ENCODE measurements at places on chromosomes 5 and 9.

DNA sequence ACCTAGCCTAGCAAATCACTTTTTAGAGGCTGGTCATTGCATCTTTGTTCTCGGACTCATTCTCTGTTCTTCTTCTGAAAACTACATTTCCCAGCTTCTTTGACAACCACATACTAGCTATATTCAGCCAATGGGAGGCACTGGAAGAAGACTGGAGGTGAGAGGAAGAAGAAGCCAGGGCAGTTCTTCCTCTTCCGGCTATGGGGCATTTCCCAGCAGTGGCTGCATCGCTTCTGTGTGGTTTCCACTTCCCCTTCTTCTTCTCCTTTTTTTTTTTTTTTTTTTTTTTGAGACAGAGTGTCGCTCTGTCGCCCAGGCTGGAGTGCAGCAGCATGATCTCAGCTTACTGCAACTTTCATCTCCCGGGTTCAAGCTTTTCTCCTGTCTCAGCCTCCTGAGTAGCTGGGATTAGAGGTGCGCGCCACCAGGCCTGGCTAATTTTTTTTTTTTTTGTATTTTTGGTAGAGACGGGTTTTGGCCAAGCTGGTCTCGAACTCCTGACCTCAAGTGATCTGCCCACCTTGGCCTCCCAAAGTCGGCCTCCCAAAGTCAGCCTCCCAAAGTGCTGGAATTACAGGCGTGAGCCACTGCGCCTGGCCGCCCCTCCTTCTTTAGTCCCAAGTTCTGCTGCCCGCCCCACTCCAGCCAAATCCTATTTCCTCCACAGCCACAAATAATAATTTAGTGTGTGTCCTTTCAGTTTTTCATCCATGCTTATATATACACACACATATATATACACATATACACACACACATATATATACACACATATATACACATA is 6.9 kb upstream of the UBAP1 start:
- peak; percentile 73 for DNase-seq

GRCh38 chr9:131679261-131680020 is 60.4 kb downstream of the RAPGEF1 start:
- no peak for DNase-seq

DNA sequence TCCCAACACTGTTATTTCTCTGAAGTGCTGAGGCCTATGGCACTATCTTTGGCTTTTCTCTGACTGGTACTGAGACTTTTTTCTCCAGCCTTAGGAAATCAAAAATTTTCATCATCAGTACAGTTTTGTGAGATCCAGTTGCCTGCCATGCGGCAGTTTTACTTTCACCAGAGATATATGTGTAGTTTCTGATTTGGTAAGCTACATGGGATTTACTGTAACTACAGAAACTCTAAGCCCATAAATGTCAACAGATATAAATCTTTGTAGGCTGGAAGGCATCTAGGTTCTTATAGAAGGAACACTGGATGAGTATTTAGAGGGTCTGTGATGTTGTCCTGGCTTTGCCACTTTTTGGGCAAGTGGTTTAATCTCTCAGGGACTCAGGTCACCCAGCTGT is 69.0 kb downstream of the DOCK2 start:
- DNase-seq = no peak

GRCh38 chr9:126412905-126413304 is 86.3 kb downstream of the MVB12B start:
- no peak for DNase-seq

GRCh38 chr5:178394074-178394473 is 161.5 kb upstream of the PHYKPL start:
- DNase-seq = no peak

DNA sequence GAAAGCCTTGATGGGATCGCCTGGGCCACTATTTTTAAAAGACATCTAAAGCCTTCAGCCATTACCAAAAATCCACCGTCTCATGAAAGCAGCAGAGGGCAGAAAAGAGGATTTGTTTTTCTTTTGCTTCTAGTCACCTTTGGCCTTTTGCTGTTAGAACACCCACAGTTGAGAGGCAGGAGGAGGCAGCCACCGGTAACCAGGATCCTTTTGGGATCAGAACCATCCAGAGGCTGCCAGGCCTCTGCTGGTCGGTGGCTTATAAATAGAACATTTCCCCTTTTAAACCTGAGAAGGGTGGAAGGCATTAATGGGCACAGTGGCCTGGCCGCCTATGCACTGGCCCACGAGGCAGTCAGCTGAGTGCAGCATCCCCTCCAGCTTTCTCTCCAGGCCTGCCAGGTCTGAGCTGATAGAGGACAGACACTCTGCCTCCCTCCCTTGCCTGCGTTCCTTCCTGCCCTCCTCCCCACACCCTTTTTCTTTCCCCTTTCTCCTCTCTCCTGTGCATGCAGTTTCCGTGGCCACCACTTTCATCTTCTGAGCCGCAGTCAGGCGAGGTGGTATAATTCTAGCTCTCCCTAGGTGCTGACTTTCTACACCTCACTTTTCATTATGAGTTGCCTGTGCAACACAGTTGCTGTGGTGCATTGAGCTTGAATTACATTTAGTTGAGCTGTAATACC is 253.4 kb downstream of the ARHGAP26 start:
- DNase-seq = peak; percentile 81

DNA sequence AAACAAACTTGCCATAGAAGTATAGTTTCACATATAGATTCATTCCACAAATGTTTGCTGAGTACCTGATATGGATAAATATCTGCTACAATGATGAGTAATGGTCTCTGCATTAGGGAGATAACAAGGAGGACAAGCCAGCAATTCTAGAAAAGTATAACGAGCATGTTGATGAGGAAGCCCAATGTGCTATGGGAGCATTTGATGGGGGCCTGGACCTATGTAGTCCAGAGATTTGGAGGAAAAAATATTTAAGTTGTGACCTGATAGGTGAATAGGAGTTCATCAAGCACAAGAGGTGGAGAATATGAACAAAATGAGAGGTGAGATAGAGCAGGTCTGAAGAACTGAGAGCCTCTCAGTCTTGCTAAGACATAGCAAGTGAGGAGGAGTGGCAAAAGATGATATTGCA is 14.4 kb upstream of the TMEM245 start:
- DNase-seq = no peak

GRCh38 chr5:178525906-178526732 is 64.1 kb downstream of the COL23A1 start:
- no peak for DNase-seq

- no peak for DNase-seq
These were observed 35.8 kb downstream of the HACD4 start for GRCh38 chr9:20995616-20996015.

- no peak for DNase-seq
These were observed 1024.8 kb downstream of the TLE1 start for GRCh38 chr9:80664327-80665210.

- no peak for DNase-seq
These were observed 18.6 kb upstream of the GLRX start for GRCh38 chr5:95840956-95841705.

- no peak for DNase-seq
These were observed 215.9 kb upstream of the DMRT1 start for GRCh38 chr9:625613-626012.

DNA sequence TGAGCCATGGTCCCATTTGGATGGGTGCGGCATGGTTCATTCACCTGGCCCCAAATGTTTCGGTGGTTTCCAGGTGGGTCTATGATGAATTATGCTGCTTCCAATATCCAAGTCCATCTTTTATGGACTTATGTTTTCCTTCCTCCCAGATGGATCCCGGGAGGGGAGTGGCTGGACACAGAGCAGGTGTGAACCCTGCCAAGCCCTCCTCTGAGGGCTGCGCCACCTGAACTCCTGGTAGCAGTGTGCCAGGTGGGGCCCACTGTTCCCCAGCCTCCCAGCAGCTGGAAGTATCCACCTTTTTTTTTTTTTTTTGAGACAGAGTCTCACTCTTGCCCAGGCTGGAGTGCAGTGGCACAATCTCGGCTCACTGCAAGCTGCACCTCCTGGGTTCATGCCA is 42.9 kb downstream of the WNK2 start:
- DNase-seq = no peak

- DNase-seq = no peak
These were observed 41.9 kb upstream of the CFAP157 start for GRCh38 chr9:127664678-127665507.

DNA sequence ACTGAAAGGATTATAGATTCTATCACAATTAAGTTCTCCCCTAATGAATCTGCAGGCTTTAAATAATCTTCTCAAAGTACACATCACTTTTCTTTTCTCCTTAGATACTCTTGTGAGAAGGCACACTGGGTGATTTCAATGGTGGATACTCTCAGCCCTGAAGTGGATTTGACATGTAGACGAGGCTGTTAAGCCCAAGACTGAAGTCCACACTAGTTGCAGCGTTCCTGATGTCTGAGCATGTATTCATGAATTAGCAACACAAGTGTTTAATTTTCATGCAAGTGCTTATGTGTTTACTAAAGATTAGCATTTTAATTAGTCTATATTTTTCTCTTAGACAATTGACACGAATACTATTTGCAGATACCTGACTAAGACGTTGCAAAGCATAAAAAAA is 218.9 kb downstream of the TMEM161B start:
- DNase-seq = no peak

GRCh38 chr9:94611638-94612068 is 18.0 kb upstream of the FBP2 start:
- DNase-seq = peak; percentile 90

DNA sequence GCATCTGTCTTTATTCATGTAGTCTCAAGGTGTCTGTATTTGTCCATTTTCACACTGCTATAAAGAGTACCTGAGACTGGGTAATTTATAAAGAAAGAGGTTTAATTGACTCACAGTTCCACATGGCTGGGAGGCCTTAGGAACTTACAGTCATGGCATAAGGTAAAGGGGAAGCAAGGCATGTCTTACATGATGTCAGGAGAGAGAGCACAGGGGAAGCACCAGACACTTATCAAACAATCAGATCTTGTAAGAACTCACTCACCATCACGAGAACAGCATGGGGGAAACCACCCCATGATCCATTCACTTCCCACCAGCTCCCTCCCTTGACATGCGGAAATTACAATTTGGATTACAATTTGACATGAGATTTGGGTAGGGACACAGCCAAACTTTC is 44.2 kb downstream of the NLN start:
- peak; percentile 13 for DNase-seq

- DNase-seq = peak; percentile 69
These were observed 100.2 kb downstream of the PIK3R1 start for GRCh38 chr5:68315679-68316271.

GRCh38 chr5:95130941-95131340 is 154.0 kb downstream of the MCTP1 start:
- no peak for DNase-seq

DNA sequence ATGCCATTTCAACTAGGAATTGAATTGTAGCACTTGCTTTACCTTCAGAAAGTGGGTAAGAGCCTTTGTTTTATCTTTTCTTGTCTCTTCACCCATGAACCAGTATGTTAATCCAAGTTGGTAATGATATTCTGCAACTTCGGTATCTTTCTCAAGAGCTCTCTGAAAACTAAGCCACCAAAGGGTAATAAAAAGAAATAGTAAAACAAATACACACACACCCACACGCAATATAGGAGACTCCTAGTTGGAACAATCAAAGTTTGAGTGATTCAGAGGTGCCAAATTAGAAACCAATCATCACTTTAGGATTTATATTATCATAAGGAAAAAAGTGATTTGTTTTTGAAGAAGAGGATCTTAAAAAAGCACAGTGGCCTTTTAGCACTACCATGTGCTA is 30.4 kb downstream of the SKIC3 start:
- DNase-seq = no peak

DNA sequence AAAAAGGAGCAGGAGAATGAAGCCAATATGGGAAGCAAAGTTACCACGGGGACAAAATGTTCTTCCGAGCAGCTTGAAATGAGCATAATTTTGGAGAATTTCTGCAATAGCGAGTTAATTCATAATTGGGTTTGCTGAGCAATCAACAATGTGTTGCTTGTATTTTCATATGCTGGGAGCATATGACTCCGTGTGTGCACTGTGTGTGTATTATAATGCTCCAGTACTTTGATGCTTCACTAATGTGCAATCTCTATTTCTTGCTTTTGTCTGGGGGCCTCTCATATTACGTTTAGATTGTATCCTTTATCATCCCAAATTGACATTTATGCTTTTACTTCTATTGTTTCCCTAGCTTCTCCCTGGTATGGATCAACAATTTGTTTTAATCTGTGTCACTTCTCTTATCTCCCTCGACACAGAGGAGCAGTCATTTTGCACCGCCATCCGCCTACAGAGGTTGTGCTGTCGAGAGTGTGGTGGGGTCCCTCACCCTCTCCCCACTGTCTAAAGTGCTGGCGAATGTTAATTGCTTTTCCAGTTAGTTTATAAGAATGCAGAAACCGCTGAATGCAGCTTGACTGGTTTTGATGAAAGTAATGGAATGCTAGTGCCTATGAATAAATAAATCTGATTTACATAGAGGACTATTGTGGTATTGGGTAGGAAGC is 372.5 kb upstream of the WWC1 start:
- DNase-seq = no peak

- DNase-seq = peak; percentile 71
These were observed 139.9 kb downstream of the RFX3 start for GRCh38 chr9:3385871-3386270.

DNA sequence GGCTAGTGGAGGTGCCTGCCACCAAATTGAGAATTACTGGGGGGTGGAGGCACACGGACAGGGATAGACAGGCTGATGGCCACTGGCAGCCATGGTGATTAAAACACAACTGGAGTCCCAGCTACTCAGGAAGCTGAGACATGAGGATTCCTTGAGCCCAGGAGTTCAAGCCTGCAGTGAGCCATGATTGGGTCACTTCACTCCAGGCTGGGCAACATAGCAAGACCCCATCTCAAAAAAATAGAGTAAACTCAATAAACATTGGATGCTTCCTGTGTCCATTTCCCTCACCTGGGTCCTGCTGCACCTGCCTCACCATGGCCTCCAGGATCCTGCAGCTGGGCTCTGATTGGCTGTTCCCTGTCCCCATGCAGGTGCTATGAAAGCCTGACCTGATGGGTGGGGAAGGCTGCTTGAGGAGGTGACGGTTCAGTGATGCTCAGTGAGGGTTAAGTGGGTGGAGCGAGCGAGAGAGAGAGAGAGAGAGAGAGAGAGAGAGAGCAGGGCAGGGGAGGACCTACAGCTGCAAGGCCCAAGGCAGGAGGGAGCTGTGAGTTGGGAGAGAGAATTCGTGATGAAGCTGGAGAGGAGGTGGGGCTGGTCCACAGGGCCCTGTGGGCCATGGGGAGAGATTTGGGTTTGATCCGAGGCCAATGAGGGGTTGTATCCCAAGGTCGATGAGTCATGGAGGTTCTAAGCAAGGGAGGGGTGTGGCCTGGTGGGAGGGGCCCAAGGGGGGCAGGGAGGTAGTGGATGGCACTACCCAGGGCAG is 36.7 kb upstream of the FUBP3 start:
- DNase-seq = no peak

- no peak for DNase-seq
These were observed 251.3 kb upstream of the GRAMD2B start for GRCh38 chr5:126171916-126172315.

- peak; percentile 86 for DNase-seq
These were observed 75.5 kb downstream of the SEMA4D start for GRCh38 chr9:89422151-89422975.

DNA sequence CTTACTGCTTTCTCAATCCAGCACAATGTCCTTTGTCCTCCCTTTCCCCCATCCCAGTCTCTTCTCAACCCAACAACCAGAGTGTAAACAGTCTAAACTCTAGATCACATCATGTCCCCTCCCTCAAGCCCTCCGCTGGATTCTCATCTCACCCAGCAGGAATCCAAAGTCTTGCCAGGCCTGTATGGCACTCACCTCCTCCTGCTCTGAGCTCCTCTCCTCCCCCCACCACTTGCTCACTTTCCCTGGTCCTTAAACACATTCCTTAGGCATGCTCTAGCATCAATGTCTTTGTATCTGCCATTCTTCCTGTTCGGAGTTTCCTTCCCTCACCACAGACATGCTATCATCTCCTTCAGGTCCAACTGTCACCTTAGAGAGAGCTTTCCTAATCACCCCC is 78.8 kb downstream of the NIPSNAP3B start:
- DNase-seq = no peak

All from activated CD8-positive, alpha-beta T cell treated with anti-CD3 and anti-CD28 coated beads for 36 hours (primary cell).